ENCODE measurements at places on chromosomes 7 and 10.

- no peak for DNase-seq
Observed at GRCh38 chr10:125955766-125956165, 59.4 kb downstream of the FANK1 start.

DNA sequence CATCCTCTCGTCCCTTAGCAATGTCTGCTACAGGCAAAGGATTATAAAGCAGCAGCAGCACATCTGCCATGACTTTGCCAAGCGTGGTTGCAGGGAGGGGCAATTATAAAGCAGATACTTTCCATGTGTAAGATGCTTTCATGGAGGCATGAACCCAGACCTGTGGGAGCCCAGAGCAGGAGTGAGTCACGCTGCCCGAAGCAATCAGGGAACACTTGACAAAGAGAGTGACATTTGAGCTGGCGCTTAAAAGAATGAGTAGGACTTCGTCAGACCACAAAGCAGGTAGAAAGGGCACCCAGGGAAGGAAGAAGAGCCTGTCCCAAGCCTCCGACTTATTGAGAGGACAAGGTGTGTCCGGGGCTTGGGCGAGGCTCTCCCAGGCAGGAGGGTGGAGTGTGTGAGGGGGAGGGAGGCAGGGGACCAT is 147.2 kb downstream of the MYOF start:
- peak; percentile 49 for DNase-seq

DNA sequence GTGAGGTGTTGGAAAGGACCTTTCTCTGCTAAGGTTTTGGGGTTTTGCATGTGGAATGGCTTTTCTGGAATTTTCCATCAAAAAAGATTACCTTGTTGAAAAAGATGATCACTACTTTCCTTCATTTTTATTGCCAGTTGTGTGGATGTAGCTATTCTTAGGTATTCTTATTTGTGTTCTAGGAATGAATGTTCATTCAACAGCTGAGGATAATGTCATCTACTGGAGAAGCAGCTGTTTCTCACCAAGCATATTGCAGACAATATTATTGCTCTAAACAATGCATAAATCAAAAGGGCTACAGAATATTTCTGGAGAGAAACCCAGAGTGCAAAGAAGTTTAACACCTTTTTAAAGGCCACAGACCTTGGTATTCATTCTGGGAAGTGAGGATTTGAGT is 145.6 kb upstream of the CALCR start:
- no peak for DNase-seq

DNA sequence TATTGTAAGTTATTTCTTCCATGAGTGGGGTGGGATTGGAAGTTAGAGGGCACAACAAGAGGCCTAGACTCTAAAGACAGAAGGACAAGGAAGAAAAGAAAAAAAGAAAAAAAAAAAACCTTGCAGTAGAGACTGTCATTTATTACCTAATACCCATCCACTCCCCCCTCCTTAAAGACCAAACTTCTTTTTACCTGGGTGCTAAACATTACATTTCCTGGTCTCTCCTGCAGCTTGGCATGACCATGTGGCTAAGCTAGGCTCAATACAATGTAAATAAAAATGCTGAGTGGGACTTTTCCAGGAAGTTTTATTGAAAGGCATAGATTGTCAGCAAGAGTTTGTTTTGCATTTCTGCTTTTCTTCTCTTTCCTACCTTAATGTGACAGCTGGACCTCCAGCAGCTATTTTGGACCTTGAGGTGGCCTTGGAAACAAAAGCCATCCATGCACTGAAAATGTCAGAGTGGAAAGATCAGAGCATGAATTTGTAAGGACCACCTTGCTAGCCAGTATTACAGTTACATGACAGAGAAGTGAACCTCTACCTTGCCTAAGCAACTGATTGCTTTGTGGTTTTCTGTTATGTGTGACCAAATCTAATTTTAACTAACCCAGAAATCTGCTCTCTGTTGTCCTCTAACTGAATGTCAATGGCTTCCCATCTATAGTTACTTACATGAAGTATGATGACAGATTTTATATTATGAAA is 81.3 kb upstream of the SFMBT2 start:
- no peak for DNase-seq

DNA sequence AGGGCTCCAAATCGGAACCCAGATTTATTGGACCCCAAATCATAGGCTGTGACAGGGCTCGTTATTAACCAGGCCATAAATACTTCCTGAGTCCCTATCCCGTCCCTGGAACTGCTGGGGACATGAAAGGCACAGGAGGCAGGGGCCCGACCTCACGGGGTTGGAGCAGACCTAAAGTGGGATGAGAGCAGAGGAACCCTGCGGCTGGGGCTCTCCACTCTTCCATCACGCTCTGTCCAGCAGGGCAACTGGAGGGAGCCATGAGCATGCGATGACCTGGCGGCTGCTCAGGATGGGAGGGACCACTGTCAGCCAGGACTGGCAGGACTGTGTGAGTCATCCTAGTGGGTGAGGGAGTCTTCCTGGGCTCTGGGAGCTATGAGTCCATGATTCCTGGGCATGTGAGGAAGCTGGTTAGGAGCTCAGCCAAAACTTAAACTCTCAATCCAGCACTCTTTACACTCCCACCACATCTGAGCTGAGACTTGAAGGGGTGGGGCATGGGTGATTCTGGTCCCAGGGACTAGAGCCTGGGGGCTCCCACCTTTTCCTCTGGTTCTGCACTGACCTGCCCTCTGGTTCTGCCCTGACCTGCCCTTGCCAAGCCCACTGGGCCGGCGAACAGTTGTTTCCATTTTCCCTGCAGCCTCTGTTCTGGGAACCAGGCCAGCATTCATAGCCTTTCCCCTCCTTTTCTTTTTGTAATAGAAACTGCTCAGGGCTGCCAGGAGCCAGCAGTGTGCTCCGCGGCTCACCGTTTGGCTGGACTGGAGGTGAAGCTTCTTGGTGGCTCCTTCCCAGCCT is 47.1 kb downstream of the SYPL1 start:
- DNase-seq: peak; percentile 95

GRCh38 chr10:44008270-44008916 is 359.7 kb upstream of the ZNF32 start:
- DNase-seq: peak; percentile 53

GRCh38 chr10:7532723-7533498 is 122.1 kb upstream of the SFMBT2 start:
- no peak for DNase-seq

- DNase-seq: no peak
Observed at GRCh38 chr10:94578790-94579189, 33.2 kb downstream of the HELLS start.

- peak; percentile 65 for DNase-seq
Observed at GRCh38 chr10:29880856-29881255, 178.5 kb downstream of the JCAD start.

- DNase-seq: no peak
Observed at GRCh38 chr7:142133731-142134148, 22.2 kb downstream of the MGAM2 start.
